ENCODE measurements at places on chromosomes 4 and X.

DNA sequence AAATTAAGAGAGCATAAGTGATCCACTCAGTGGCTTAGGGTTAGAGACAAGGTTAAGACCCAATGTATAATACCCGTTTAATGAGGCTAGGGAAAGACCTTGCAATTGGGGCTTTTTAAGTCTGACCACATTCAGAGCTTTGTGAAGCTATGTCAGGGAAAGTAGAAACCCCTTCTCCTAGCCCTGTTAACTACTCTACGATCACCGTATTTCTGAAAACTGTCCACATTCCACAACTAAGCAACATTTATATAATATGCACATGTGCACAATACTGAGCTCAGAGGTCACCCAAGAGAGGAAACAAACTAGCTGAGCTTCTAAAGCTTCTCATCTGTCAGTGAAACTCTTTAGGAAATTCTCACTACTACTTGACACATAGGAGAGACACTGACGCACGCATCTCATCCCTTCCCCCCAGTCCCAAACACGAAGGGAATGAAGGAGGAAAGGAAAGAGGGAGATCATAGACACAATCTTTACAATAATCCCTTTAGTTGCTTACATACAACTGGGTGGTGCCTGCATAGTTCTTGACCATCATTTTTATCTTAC, 56.2 kb downstream of the METTL14 start:
- DNase-seq: no peak

GRCh38 chr4:97142893-97143292, 1000.4 kb downstream of the STPG2 start:
- peak; percentile 15 for DNase-seq

GRCh38 chr4:141638230-141638629, 1.8 kb downstream of the IL15 start:
- DNase-seq: no peak

- DNase-seq: no peak
Measured at GRCh38 chr4:155604718-155605626, 61.7 kb upstream of the GUCY1A1 start.

GRCh38 chr4:29718136-29718535, 1002.0 kb upstream of the PCDH7 start:
- no peak for DNase-seq

DNA sequence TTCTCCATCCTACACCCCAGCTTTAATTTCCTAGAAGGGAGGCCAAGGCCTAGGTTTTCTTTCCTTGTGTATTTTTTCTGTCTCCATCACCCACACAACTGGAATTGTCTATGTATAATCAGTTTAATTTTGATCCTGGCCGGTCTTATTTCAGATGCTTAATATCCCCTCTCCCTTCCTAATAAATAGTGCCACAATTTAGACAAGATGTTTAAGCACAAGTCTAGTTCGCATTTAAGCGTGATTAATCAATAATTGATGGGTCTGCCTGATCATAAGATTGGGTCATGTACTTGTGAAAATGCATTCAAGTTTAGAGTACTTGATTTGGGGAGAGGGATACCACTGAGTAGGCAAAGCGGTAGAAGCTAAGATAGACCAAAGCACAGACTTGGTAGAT, 2.4 kb downstream of the BMP2K start:
- DNase-seq: no peak

- DNase-seq: no peak
Measured at GRCh38 chrX:10239611-10240064, 82.9 kb downstream of the CLCN4 start.

DNA sequence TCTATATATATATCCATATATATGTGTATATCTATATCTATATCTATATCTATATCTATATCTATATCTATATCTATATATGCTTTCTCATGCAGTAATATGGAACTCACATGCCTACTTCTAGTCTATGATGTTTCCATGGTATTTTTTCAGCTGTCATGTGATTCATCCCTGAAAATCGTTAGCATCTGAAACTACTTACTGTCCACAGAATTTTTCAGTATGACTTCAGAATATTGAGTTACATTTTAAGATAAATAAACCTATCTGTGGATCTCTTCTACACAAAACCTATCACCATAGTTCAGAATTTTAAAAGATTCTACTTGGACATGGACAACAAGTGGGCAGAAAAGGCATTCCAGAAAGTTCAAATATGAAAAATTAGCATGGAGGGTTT, 855.1 kb upstream of the INTU start:
- DNase-seq: no peak

- no peak for DNase-seq
Measured at GRCh38 chr4:2930758-2931511, 32.3 kb downstream of the NOP14 start.

- DNase-seq: no peak
Measured at GRCh38 chr4:154421618-154422017, 70.0 kb downstream of the DCHS2 start.

DNA sequence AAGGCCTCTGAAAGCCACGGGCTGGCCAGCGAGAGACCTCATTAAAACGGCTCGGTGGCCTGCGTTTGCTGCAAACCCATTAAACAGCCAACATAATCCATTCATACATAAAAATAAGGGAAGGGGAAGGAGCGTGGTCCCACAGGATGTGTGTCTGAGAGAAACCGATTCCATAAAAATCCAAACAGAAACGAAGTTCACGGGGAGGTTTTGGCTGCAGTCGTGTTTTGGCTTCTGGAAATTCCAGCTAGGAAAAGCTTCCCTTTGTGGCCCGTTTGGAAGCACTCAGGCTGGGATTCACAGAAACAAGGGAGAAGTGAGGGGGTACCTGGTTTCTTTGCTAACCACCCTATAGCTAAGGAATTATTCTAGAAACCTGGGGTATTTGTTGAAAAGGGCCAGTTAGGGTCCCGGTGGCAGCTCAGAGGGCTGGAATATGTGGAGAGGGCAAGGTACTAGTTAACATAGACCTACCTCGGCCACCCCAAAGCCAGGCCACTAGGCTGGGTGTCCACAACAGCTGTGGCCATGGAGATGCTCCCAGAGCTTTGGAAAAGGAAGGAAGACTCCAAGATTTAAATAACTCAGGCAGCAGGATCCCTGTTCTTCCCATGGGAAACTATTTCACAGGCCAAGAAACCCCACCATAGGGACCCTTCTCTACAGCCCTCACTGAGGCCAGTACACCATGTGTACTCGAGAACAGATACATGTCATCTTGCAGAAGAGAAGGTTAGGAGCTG, 166.8 kb downstream of the BCOR start:
- DNase-seq: no peak

GRCh38 chr4:155371432-155372043, 5.2 kb downstream of the MAP9 start:
- DNase-seq: no peak

DNA sequence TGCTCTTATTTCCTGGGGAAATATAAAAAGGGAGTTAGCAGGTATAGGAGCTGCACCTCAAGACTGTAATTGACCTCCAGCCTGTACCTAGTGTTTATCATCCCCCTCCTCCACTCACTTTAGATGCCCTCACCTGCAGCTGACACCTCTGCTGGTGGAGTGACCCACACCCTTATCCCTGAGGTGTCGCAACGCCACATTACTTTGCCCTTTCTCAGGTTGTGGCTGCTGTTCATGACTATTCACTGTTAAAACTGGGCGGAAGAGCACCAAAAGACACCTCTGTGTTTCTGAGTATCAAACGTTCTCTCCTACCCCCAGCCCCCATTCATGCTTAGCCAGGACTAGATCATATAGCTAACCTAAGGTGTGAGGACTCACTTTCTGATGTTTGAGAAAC, 101.5 kb upstream of the ADAMTS3 start:
- no peak for DNase-seq

DNA sequence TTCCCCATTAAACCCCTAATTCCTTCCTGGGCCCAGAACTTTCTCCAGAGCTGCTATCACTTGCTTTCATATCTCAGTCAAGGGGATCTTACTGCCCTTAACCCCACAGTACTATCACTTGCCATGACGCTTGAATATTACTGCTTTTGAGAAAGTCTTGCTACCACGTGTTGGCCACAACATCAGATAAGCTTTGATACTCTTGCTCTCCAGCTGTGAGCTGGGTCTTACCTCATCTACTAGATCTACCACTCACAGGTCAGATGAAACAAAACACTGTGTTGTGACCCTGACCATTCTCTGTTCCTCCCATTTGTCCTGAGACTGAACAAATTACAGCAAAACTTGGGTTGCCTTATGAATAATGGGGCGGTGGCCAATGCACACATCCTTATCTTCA, 12.1 kb upstream of the TAPT1 start:
- DNase-seq: no peak

GRCh38 chrX:115624916-115625315, 63.9 kb downstream of the PLS3 start:
- DNase-seq: no peak
